ENCODE measurements at places on chromosomes 6 and 20.

DNA sequence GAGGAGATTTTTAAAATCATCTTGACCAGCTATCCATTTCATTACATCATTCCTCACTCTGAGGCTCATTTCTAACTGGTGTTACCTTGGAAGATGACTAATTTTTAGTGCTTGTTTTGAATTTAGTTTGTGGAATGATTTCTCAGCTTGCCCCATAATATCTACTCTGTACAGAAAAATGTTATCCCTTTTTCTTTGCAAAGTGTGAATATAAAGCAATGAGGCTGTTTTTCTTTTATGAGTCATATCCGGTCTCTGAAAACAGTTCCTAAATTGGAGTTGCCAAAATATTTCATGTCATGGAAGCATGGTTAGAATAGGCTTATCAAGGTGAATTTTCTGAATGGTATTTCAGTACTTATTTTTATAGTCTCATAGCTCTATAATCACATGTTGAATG, 43.8 kb downstream of the FUT9 start:
- peak; percentile 28 for DNase-seq

GRCh38 chr6:145749632-145750031, 14.3 kb upstream of the EPM2A start:
- peak; percentile 94 for DNase-seq

- DNase-seq, result peak; percentile 92
Measured at GRCh38 chr6:106519460-106520394, 109.6 kb downstream of the RTN4IP1 start.

GRCh38 chr6:158290659-158291058, 21.6 kb upstream of the TULP4 start:
- DNase-seq, result peak; percentile 47

GRCh38 chr6:13917141-13917540, 7.6 kb upstream of the RNF182 start:
- DNase-seq, result no peak

- peak; percentile 88 for DNase-seq
Measured at GRCh38 chr20:3818155-3819151, 1.9 kb upstream of the AP5S1 start.
